ENCODE measurements at places on chromosomes 3 and 15.

DNA sequence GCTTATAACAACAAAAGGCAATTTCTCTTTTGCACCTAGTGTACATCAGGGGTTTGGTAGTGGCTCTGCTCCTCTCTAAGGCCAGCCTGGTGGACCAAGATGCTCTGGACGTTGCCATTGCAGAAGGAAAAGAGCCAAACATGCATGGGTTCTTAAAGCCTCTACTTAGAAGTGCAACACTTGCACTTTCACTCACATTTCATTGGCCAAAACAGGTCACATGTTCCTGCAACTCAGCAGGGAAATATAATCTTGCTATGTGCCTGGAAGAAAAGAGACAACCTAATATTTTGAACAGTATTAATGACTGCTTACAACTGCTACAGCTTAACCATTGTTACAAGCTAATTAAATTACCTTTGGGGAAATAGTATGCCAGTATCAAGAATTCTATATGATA, 182.9 kb downstream of the IL5RA start:
- no peak for DNase-seq

GRCh38 chr3:145972851-145973250, 188.1 kb downstream of the PLOD2 start:
- no peak for DNase-seq

GRCh38 chr3:45906681-45907407, 20.5 kb downstream of the CCR9 start:
- no peak for DNase-seq

DNA sequence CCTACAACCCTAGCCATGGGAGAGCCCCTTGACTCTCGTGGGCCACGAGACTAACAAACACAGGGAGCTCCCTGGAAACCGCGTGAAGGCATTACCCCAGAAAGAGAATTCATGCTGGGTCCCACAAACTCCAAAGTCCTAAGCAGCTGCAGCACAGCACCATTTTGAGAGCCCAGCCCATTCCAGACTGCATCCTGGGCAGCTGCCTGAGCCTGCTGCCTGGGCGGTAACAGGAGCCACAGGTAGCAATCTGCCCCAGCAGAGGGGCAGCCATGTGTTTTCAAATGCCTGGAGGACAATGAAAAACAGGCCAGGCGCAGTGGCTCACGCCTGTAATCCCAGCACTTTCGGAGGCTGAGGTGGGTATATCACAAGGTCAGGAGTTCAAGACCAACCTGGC, 62.9 kb upstream of the TBC1D23 start:
- no peak for DNase-seq

DNA sequence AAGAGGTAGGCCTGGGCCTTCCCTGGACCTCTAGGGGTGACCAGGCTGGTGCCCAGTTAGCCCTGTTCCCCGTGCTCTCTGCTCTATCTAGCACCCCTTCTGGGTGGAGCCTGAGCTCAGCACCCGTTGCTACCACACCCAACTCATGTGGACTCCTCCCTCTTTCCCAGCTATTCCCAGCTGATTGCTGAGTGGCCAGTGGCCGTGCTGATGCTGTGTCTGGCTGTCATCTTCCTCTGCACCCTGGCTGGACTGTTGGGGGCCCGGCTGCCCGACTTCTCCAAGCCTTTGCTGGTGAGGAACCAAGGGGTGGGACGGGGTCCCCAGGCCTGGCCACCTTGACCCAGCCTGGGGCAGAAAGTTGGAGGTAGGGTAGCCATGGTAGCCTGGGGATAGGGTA, 6.2 kb downstream of the DISP2 start:
- DNase-seq = no peak

GRCh38 chr3:18234717-18235335, 190.3 kb downstream of the SATB1 start:
- no peak for DNase-seq

GRCh38 chr15:48060396-48060795, 60.4 kb upstream of the SLC24A5 start:
- DNase-seq = no peak

- no peak for DNase-seq
Observed at GRCh38 chr3:73187328-73187727, 125.9 kb downstream of the EBLN2 start.

- DNase-seq = peak; percentile 67
Observed at GRCh38 chr3:152258448-152259393, 10.0 kb upstream of the MBNL1 start.

GRCh38 chr3:242602-243355, 46.2 kb downstream of the CHL1 start:
- no peak for DNase-seq

DNA sequence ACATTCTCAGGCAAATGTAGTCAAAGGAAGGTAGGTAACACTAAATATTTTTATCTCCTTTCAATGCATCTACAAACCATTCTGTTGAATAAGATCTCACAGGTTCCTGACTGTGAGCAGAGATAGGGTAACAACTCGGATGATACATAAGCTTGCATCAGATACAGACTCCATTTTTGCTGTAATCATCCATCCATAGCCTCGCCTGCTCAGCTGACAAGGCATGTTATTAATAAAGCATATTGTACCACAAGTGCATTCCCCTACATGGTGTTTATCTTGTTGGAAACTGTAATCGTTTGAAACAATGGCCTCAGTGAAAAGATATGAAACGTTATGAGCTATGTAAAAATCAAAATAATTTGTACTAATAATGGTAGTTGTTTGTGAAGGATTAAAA, 35.4 kb upstream of the TCF12 start:
- no peak for DNase-seq

DNA sequence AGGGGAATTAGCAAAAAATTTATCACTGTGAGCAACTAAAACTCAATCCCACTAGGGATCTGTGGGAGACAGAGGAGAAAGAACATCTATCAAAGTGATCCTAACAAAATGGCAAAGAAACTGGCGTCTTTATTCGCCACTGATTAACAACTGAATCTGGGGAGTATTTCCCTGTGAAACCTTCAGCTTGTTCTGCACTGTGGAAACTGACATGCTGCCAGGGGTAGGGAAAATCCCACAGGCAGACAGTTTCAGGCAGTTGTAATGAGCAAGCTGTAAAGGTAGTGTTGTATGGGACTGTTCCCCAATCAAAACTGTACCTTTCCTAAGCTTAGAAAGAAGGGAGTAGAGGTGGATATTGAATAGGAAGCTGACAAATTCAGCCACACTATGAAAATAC, 611.7 kb downstream of the VGLL3 start:
- DNase-seq = no peak

DNA sequence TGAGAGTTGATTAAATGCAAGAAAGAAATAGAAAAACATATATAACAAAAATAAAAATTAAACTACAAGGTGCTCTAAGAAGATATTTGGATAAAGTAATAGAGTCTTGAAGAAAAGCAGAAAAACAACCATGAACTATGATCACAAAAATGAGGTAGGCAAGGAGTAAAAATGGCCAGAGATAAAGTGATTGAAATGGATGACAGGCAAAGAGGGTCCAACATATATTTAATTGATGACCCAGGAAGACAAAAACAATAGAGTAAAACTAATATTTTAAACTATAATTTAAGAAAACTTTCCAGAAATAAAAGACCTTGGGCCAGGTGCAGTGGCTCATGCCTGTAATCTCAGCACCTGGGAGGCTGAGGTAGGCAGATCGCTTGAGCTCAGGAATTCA, 22.1 kb upstream of the WDR49 start:
- no peak for DNase-seq

GRCh38 chr3:183819831-183820230, 5.5 kb downstream of the MAP6D1 start:
- DNase-seq = no peak

GRCh38 chr3:71180524-71180923, 403.0 kb downstream of the FOXP1 start:
- no peak for DNase-seq

GRCh38 chr3:122395582-122395981, 11.6 kb downstream of the FAM162A start:
- DNase-seq = no peak

DNA sequence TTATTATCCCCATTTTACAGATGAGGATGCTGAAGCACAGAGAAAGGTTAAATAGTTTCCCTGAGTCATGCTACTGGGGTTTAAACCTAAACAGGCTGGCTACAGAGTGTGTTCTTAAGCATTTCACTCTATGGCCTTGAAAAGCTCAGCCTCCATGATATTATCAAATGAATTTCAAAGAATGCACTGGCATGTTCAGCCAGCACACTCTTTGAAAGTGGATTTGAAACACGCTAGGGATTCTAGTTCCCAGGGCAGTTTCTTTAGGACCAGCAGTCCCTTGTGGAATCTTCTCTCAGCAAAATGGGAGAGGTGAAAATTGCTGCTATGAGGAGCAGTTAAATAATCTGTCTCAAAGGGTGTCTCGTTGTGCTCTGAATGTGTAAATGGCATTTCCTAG, 213.3 kb downstream of the EPHB1 start:
- DNase-seq = no peak

- DNase-seq = no peak
Observed at GRCh38 chr3:63927422-63928280, 15.5 kb upstream of the SCAANT1 start.

DNA sequence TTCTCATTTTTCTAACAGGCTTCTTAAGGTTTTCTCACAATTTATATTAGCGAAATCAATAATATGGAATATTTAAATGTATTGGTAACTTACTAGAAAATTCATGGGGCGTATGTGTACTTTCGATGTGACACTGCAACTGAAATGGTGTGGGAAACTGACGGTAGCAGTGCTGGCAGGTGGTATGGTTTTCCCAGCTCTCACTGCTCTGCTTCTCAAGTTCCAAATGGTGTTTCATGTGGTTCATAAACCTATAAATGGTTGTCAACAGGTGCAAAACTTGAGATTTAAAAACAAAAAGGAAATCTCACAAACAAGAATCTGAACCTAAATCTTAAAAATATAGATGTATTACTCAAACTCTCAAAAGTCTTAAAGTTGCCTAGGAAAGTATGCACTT, 54.7 kb downstream of the ZNF280D start:
- DNase-seq = no peak

GRCh38 chr3:35659768-35660167, 20.4 kb downstream of the ARPP21 start:
- no peak for DNase-seq

GRCh38 chr15:51289290-51289689, 49.1 kb downstream of the CYP19A1 start:
- no peak for DNase-seq

GRCh38 chr3:172569128-172570008, 46.1 kb upstream of the TNFSF10 start:
- no peak for DNase-seq

DNA sequence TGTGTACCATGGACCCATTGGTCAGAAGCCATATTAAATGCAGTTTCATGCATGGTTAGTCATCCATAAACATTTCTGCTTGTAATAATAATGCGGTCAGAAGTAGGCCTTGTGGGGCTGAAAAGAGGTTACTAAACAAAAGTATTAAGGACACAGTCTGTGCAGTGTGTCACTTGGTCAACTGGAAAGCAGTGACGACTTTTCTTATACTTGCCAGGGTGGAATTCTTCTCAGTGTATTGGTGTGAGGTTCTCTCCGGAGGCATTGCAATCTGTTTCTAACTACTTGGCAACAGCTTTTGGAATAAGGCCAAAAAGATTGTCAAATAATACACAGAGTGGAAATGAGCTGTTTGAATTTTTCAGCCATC, 46.8 kb downstream of the CHL1 start:
- no peak for DNase-seq

GRCh38 chr3:88469216-88469615, 319.5 kb downstream of the C3orf38 start:
- DNase-seq = no peak

DNA sequence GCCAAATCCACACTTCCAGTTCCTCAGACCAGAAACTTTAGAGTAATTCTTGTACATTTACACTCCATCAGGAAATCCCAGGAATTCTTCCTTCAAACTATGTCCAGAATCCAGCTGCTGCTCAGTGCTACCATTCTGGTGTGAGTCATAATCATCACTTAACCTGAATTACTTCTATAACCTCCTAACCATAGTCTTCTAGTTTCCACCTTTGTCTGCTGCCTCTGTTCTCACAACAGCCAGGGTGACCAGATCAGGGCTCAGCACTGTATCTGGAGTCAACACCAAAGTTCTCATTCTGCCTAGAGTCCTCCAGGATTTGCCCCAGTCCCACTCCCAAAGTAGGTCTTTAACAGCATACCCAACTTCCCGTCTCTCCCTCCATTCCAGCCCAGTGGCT, 3.4 kb downstream of the CLDND1 start:
- no peak for DNase-seq

- DNase-seq = no peak
Observed at GRCh38 chr15:41286665-41287333, 45.6 kb downstream of the OIP5 start.

- no peak for DNase-seq
Observed at GRCh38 chr3:123762805-123763204, 121.3 kb downstream of the MYLK start.

GRCh38 chr3:122688996-122689395, 8.4 kb downstream of the PARP14 start:
- DNase-seq = no peak

DNA sequence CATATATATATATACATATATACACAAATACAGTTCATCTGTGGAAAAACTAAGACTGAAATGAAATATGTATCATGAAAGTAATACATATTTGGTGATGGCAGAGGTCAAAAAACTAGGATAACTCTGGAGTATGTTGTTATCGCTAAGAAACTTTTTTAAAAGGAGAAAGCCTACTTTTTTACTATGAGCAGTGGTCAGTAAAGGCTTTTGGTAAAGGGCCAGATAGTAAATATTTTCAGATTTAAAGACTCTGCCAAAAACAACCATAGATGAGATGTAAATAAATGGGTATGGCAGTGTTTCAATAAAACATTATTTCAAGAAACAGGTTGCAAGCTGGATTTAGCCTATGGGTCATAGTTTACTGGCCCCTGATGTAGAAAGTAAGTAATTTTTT, 93.8 kb upstream of the TGFBR2 start:
- DNase-seq = no peak

DNA sequence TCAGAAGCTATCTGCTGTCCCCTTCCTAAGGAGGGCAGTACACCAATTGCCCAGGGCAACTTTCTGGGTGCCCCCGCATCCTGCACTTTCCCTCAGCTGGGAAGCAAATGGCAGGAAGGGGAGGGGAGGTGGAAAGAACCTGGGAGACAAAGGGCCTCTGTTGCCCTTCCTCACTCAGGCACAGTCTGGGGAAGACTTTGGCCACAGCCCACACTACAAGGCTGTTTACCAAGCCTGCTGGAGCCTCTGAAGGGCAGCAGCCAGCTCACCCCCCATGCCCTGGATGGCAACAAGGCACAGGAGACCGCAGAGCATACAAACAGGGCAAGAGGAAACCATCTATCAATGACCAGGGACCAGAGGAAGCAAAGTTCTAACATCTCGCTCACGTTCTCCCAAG, 42.4 kb downstream of the ARRDC4 start:
- DNase-seq = no peak

DNA sequence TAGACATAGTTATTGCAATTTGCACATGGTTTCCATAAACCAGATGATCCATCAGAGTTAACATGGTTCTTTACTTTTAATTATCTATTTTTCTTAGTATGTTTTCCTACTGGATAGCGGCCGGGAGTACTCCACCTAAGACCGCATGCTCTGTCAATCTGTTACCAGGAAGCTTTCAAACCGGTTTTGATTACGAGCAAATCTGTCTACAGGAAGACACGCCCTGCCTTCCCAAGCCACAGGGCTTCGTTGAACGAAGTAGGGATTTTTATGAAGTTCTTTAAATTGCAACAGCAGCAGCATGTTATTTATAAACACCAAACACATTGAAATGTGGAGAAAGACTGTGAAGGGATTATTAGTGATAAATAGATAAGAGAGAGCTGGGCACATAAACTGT, 283.3 kb upstream of the ROBO2 start:
- DNase-seq = no peak
